Spinal cord (tissue), 10 donors: ENCODE measurements at places on chromosomes 11 and 22. TPM values are rescaled to one million over a fixed set of nuclear protein-coding genes. Genes with fewer than 3 reads are reported as not detected.

RIMBP3C gene
- 0.70 TPM for polyA plus RNA-seq

MMP27 gene
- polyA plus RNA-seq: not detected

CHRM1 gene
- 3.1 TPM for polyA plus RNA-seq

XRCC6 gene
- 221 TPM for polyA plus RNA-seq

MCAM gene
- 106 TPM for polyA plus RNA-seq

APOA5 gene
- polyA plus RNA-seq: not detected

MRGPRE gene
- polyA plus RNA-seq: 1.3 TPM

TBX10 gene
- not detected for polyA plus RNA-seq

OR51B2 gene
- not detected for polyA plus RNA-seq

NAT10 gene
- polyA plus RNA-seq: 42.6 TPM

OR52B4 gene
- polyA plus RNA-seq: not detected
